ENCODE measurements at places on chromosomes 16 and 17.
A peak's percentile ranks its signal among the peaks of the same experiment; 100 is the strongest.

DNA sequence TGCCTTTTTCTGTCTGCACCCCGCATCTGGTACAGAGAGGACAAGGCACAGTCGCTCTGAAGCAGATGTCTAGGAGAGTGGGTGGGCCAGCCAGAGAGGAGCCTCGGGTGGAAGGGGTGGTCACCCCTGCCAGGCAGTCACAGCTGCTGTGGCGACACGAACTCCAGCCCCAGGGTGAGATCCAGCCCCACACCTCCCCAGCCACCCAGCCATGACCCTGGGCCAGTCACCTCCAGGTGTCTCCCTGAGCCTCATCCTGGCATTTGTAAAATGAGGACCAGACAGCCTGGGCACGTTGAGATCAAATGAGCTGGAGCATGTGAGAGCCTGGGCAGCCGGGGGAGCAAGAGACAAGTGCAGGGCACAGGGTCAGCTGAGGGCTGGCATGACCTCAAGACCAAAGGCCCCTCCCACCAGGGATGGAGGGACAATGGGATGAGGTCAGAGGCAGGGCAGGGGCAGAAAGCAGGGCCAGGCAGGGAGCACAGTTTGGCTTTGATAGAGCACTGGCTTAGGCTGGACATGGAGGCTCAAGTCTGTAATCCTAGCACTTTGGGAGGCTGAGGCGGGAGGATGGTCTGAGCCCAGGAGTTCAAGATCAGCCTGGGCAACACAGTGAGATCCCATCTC lies 7.7 kb downstream of the ADAM11 start:
- DNase-seq: no peak

DNA sequence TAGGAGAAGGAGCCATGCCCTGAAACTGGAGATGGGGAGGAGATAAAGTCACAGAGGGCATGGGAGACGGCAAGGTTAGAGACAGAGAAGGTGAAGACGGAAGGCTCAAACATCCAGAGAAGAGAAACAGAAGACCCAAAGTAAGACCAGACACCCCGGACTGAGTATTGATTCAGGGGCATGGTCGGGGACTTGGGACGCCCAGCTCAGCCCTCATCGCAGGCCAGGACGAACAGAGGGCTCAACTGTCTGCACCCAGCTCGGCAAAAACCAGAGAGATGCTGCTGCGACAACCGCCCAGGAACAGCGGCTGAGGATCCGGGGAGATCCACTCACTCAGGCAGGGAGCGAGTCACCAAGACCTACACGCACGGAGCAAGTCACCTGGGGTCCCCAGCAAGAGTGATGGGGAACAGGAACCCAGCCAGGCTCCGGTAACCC lies 999 bp downstream of the XYLT1 start:
- DNase-seq: no peak

- no peak for DNase-seq
These were observed 19.9 kb upstream of the WDR45B start for GRCh38 chr17:82668024-82668630.

- DNase-seq: no peak
These were observed 7.2 kb downstream of the WWOX start for GRCh38 chr16:78106686-78107085.

DNA sequence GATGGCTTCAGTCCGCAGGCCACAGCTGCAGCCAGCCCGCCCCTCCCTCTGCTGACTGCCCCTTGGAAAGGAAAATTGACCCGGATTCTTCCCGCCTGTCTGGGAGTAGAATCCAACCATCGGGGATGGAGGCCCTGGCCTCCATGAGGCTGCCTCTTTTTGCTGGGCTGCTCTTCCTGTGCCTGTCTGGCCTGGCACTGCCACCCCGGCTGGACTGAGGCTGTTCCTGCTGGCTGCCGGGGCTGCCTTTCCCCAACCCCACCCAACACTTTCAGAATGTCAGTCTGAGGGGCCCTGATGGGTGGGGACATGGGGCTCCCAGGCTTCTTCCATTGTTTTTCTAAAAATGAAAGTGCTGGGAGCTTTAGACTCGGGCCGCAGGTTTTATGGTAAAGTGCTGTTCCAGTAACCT lies 7.3 kb downstream of the BAHCC1 start:
- no peak for DNase-seq

DNA sequence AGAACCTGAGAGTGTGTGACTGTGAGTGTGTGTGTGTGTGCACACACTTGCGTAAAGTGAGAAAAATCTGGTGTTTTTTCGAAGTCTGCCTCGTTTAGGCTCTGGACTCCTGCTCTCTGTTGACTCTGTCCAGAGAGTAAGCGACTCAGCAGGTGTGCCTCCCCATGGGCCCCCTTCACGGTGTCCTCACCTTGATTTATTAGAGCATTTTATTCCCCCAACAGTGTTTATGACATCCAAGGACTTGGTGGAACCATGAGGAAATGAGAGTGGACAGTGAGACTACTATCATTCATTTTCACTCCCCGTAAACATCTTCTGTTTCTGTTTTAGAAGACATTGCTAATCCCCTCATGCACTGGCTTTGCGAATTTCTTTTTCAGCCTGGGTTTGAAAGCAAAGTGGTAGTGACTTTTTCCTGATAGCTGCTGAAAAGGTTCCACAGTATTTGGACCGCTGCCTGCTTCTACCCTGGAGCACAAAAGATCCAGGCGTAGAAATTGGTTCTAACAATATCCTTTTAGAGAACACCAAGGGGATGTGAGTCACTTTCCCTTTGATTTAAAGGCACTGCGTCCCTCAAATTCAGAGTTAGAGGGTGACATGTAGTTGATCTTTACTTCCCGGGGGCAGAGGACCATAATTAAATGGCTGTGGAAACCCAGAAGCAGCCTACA lies 218.2 kb downstream of the WWOX start:
- DNase-seq: no peak

GRCh38 chr16:58807276-58807675 lies 73.2 kb upstream of the GOT2 start:
- DNase-seq: no peak

DNA sequence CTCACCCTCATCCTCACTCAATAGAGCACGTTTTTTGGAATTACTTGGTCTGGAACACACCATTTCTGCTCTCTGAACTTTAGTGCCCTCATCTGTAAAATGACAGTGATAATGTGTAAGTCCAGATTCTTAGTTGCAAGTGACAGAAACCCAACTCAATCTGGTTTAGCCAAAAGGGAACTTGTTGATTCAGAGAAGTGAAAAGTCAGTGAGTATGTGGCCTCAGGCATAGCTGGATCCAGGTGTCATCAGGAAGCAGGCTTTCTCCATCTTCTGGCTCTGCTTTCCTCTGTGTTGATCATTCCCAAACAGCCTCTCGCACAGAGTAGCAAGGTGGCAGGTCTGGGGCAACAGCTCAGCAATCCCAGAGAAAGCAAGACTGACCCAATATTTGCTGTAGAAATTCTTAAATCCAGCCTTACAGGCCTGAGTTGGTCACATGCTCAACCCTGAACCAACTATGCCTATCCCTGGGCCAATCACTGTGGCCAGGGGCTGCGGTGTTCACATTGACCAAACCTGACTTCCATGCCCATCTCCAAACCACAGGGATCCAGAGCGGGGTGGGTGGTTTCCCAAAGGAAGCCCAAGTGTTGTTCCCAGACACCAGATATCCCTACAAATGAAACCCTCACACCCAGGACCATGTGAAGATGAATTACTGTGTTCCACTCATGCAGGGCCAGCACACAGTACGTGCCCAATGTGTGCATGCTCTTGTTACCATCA lies 23.3 kb upstream of the ALKBH5 start:
- DNase-seq: no peak

DNA sequence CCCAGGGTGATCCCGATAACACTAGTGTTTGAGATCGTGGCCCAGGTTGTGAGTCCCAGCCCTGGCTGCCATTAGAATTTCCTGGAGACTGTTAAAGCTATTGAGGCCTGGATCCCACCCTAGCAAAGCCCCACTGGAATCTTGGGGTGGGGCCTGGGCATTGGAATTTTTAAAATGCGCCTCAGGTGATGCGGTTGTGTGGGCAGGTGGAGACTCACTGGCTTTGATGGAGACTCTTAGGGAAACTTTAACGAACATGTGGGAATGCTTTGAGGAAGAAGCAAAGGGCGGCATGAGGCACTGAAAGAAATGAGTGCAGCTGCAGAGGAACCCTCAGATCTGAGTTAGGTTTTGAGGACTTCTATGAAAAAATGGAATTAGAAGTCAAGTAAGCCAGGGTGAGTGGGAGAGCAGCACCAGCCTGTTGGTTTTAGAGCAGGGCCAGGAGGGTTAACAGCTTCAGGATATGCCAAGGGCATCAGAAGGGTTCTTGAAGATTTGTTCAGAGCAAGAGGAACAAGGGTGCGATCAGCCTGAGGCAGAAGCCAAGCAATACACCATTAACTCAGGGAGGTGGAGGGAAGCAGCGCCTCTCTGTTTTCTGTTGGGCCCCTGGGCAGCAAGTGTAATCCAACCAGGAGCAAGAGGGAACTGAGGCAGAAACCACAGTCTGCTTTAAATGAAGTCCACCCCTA lies 42.5 kb downstream of the KSR1 start:
- DNase-seq: no peak

DNA sequence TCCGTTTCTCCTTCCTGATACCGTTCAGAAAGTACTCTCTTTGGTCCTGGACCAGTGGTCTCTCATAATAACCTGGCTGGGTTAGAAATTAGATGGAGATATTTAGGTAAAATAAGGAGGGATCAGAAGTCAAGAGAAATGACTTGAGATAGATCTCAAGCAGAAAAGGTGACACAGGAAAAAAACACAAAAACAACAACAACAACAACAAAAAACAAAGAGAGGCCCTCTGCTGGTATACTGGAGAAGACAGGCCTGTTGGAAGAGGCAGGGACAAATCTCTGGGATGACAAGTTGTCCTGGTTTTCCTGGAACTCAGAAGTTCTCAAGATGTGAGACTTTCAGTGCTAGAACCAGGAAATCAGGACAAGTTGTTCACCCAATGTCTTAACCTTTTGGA lies 430.5 kb downstream of the SHISA9 start:
- DNase-seq: no peak

DNA sequence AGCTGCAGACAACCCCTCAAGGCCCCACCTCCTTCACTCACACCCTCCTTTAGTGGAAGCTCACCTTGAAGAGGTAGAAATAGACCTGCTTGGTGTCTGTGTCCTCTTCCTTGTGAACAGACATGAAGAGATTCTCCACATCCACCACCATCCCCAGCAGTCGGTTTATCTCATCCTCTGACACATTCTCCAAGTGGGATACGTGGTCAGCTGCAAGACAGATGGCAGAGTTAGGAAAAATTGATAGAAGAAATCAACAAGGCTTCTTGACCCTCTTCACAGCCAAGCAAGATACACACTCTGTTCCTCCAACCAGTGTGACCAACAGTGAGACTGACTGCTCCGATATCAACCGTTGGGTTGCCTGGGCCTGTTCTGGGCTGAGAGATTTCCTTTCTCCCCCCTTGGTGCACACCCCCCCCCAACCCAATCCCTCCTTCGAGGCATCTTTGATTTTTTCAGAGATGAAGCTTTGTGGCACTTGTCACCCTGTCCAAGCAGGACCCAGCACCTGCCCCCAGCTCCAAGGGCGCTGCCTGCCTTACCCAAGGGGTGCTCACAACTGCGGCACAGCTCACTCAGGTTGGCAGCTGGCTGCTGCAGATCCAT lies 902 bp downstream of the KAT2A start:
- DNase-seq: no peak

- peak; percentile 90 for DNase-seq
These were observed 33.2 kb upstream of the PLCG2 start for GRCh38 chr16:81745704-81746558.
